ENCODE measurements at places on chromosomes 3 and 15.

GRCh38 chr15:27820722-27821121, 278.4 kb downstream of the OCA2 start:
- no peak for DNase-seq

GRCh38 chr3:169278092-169278491, 385.4 kb downstream of the MECOM start:
- DNase-seq, result peak; percentile 34

GRCh38 chr15:101243420-101243819, 8.4 kb downstream of the CHSY1 start:
- DNase-seq, result no peak

DNA sequence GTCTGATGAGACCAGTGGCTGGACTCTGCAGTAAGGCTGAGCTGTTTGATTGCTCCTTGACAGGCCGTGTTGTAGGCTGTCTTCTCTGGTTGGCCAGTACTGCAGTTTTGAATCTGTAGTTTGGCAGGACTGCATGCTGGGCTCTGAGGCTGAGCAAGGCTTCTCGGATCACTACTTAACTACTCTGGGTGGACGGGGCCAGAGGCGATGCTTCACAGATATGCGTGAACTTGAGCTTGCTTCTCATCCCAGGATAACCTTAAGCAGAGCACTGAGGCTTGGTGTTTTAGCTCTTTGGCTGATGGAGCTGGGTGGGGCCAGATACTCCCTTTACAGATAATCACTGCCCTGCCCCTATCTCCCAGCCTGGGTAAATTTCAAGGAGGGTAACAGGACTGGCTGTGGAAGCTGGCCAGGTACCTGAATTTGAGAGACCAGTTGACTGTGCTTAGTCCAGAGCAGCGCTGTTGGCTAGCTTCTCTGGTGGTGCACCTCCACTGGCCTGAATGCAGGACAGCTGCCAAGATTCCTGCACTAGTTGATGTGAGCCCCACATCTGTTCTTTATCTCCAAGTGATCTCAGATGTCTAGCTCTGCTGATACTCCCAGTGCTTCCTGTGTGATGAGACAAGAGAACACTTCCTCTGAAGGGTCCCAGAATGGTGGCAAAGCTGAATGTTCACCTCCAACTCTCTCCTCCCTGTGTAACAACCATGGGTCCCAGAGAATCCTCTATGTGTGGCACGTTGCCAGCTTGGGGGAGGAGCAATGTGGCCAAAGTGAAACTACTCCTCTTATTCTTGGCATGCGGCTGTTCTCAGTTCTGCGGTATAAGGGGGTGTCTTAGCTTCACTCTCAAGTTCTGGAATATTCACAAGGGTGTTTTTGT, 37.9 kb downstream of the RPL39L start:
- DNase-seq, result peak; percentile 90

DNA sequence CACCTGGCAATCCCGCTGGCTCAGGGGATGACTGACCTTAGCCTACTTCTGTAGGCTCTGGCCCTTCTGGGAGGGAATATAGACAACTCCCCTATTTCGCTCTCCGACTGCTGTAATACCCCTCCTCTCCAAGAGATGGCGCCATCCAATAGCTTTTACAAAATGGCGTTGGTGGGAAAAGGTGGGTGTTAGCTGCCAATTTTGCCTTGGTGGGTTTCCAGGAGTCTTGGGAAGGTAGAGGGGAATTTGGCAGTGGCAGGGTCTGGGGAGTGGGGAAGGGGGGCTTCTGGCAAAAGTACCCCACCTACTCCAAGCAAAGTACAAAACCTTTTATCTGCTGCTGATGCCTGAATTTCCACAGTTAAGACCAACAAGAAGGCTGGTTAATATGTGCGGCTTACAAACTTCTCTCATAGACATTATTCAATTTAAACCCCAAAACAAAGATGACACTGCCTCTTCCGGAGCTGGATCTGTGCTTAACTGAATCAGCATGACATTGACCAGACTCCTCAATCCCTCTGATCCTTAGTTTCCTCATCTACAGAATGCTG, 62.1 kb downstream of the RASGRF1 start:
- DNase-seq, result peak; percentile 53
